ENCODE measurements at places on chromosomes 2 and 18.

- DNase-seq = no peak
These were observed 13.3 kb downstream of the ST3GAL5 start for GRCh38 chr2:85875350-85876050.

GRCh38 chr2:130762910-130763385 is 7.6 kb downstream of the AMER3 start:
- DNase-seq = no peak

- no peak for DNase-seq
These were observed 205.7 kb downstream of the DSEL start for GRCh38 chr18:67310826-67311225.

GRCh38 chr18:42229211-42230210 is 274.5 kb downstream of the PIK3C3 start:
- no peak for DNase-seq

GRCh38 chr18:4230450-4231168 is 224.5 kb downstream of the DLGAP1 start:
- DNase-seq = no peak

DNA sequence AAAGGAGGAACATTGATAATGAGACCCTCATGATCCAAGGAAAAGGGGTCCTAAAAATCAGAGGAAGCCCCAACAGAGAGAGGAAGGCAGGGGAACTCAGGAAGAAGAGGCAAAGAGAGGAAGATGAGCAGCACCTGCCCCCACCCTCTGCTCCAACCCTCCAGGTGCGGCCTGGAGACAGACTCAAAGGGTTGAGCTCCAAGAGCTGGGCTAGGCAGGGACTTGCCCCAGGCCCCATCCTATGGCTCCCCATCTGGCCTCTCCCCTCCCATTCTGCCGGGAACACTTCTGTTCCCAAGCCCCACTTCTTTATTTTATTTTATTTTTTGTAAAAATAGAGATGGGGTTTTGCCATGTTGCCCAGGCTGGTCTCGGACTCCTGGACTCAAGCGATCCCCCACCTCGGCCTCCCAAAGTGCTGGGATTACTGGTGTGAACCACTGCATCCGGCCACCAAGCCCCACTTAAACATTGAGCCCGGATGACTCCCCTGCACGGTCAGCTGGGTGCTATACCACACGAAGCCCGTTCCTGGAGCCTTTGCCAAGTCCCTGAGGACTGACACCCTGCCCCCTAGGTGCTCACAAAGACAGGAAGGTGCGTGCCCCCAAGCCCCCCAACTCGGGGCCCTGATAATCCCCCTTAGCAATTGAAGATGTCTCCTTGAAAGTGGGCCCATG is 3.8 kb upstream of the GPR55 start:
- no peak for DNase-seq

DNA sequence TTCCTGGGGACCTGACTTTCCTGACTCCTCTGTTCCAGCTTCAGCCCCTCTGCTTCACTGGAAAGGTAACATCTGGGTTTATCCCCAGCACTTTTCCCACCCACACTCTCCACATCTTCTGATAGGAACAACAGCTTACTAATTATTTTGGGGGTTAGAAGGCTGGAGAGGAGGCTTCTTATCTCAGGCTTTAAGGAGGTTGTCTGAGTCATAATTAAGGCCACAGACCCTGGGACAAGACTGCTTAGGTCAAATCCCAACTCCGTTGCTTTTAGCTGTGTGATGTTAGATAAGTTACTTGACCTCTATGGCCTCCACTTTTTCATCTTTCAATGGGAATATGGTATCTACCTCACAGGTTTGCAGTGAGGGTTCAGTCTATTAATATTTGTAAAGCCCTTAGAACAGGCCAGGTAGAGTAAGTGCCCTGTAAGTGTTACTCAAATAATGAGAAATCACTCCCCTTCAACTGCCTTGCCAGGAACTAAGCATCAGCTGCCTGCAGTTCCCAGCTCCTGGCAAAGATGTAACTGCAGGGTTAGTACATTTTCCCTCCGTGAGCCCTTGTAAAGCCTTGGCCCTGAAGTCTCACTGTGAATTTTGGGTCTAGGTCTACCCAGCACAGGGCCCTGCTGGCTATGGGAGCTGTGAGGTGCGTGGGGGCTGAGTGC is 123.6 kb downstream of the MTX2 start:
- DNase-seq = no peak

DNA sequence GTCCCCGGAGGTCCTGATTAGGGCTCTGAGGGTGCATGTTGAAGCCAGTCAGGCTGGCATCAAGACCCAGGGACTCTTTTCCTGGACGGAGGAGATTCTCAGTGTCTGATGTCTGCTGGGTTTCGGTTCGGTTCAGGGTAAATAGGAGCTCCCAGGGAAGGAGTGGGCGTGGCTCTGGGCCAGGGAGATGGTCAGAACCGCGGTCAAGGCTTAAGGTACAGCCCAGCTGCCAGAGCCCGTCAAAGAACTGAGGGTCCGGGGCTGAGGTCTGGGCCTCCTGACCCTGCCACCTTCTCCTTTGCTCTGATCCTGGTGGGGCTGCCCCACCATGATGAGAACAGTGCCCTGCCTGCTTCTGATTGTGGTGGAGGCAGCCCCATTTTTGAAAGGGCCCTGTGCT is 39.8 kb downstream of the LPIN1 start:
- no peak for DNase-seq

- DNase-seq = no peak
These were observed 254.2 kb downstream of the EN1 start for GRCh38 chr2:118593257-118593656.

DNA sequence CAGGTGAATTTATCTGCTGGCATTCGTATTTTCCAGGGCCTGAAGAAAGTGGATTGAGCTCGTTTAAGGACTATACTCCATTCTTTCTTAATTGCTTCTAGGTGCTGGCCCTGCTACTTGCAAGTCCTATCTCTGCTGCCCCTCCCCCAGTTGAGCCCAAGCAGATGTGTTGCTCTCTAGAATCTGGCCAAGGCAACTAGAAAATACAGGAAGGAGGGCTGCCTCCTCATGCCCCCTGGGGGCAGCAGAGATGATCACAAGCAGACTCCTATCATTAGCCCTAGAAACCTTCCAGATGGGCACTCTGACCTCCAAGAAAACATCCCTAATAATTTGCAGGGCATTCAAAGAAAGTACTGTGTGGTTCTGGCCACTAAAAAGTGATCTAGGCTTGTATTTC is 72.5 kb upstream of the CYP26B1 start:
- no peak for DNase-seq

GRCh38 chr2:137179542-137179941 is 414.2 kb downstream of the THSD7B start:
- DNase-seq = no peak

DNA sequence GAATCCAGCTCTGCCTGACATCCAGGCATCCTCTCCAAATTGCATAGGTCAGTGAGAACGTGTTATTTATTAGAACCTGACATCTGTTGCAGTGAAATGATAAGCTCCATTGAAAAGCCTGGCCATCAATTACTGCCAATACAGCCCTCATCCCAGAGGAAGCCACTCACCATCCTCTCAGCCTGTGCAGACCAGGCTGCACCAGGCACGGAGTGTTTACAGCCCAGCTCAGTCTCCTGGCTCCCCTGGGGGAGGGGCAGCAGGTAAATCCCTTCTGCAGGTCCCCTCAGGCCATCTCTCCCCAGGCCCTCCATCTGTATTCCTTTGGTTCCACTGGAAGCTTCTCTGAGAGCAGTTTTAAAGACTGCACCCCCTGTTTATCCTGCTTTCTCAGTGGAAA is 82.6 kb upstream of the FOSL2 start:
- DNase-seq = no peak

DNA sequence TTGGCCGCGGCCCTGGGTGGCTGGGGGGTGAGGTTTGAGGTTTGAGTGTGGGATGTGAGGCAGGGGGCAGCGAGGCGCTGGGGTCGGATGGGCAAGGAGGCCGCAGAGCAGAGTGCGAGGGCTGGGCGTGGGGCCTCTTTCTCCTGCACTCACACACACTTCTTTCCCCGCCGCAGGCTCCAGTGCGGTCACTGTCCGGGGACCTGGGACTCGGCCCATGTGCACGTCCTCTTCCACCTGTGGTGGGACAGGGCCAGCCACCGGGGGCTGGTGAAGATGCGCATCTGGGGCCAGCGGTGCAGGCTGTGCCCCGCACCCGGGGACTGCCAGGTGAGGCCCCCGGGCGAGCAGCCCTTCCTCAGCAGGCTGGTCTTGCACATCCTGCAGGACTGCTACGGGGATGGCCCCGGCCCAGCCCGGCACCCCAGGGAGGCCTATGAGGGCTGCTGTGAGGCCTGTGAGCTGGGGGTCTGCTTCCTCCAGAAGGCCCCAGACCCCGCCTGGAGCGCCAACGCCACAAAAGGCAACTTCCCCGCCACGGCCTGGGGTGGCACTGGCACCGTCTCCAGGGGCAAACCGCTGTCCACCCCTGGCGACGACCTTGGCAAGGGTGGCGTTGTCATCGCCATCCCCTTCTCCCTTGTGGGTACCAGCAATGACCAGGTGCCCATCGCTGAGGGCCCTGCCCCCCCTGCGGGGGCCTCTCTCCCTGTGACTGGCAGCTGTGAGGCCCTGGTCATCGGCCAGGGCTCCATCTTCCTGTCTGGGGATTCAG is 2.2 kb downstream of the RTP5 start:
- no peak for DNase-seq

DNA sequence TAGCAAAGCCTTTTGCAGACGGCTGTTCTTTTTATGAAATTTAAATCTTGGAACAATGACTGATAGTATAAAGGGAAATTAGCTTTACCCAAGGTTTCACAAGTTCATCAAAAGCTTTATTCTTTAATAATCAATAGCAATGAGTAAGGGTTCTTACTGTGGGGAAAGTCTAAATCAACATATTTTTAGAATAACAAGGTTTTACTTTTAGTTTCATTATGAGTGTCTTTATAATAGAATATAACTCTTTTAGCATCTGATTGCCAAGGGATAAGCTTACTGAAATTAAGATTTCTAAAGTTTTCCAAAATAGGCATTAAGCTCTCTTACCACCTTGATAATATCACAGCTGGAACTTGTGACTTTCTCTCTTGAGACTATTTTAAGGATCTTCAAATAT is 1489.7 kb downstream of the LRP1B start:
- no peak for DNase-seq

GRCh38 chr2:225177098-225177497 is 134.8 kb upstream of the DOCK10 start:
- DNase-seq = no peak

- no peak for DNase-seq
These were observed 27.4 kb downstream of the EIF4E2 start for GRCh38 chr2:232577841-232578240.

- no peak for DNase-seq
These were observed 51.8 kb downstream of the NDUFA10 start for GRCh38 chr2:239973386-239973785.

GRCh38 chr2:45705233-45705632 is 53.8 kb downstream of the PRKCE start:
- DNase-seq = no peak

- no peak for DNase-seq
These were observed 109.9 kb downstream of the WDSUB1 start for GRCh38 chr2:159176555-159176954.

DNA sequence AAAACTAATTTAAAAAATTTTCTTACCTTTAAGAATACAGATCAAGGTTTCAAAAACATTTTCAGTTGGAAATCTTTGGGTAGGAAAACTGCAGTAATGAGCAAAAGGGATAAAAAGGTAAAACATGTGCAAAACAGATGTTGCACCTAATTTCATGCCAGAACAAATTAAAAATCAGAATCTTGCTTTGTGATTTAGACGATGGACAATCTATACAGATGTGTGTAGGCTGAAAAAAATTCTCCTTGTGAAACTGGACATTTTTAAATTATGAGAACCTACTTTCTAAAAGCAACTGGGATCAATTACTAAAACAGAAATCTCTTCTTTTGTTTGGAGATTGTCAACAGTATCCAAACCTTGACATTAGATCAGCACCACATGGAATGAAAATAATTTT is 183.2 kb upstream of the ITGA4 start:
- DNase-seq = no peak

GRCh38 chr2:109380502-109381326 is 233.1 kb downstream of the SEPTIN10 start:
- DNase-seq = no peak

DNA sequence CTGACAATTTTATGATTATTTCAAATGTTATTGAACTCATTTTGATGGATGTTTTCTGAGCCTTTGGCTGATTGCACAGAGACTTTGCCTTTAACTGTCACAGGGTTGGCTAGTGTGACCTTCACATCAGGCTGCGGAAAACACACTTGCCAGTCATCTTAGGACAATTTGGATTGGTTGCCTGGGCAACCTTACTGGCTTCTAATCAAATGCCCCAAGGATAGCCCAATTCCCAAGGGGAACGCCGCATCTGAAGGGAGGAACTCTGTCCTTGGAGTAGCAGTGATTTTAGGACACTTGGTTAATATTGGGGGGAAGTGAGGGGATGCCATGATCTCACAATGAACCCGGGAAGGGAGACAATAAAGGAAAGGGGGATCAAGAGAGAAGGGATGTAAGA is 29.5 kb downstream of the OSBPL6 start:
- DNase-seq = no peak

GRCh38 chr2:60745330-60745729 is 10.7 kb upstream of the PAPOLG start:
- DNase-seq = no peak

GRCh38 chr2:85853499-85854165 is 35.2 kb downstream of the ST3GAL5 start:
- peak; percentile 70 for DNase-seq

GRCh38 chr2:240366901-240367300 is 68.6 kb upstream of the GPC1 start:
- DNase-seq = no peak

DNA sequence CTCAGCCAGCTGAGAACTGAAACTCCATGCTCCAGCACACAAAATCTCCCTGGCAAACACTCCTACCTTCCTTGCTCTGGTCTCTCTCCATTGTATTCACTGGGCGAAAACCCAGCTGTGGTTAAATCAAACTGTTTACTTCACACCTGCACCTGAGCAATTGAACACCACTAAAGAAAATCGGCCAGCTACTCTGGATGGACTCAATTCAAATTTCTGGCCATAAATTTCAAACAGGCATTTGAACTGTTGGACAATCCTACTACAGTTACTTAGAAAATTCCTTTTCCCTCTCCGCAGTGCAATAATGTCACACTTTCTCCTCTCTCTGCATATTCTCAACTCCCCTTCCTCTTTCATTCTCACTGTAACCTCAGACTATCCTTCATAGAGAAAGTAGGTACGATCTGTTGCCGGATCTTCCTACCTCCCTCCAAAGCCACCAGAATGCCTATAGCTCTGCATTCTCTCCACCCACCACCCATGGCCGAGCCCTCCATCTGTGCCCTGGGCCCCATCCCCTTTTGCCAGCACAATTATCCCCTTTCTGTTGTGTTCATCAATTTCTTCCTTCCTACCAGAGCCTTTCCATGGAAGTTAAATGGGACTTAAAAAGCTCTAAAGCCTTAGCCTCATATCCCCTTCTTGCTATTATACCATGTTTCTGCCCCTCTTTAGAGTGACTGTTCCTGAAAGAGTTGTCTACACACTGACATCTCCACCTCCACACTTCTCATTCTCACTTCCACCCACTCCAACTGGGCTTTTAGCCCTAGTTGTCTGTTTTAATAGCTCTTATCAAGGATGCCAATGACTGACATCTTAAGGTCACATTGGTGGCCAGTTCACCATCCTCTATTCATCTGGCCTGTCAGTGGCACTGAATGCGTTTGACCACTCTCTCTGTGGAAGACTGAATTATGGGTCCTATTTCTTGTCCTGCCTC is 127.5 kb upstream of the SLC1A4 start:
- DNase-seq = no peak
